H54 (cell line): ENCODE measurements at places on chromosomes 5 and 9.

- no peak for DNase-seq
These were observed 91.6 kb downstream of the ZNF462 start for GRCh38 chr9:106954558-106954957.

DNA sequence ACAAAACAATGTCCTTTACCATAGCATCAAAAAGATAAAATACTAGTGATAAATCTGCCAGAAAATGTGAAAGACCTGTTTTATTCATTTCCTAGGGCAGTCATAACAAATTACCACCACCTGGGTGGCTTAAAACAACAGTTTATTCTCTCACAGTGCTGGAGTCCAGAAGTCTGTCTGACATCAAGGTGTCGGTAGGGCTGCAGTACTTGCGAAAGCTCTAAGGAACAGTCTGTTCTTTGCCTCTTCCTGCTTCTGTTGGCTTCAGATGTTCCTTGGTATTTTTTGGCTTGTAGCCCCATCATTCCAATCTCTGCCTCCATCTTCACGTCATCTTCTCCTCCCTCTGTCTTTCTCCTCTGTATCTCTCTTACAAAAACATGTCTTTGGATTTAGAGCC lies 51.0 kb downstream of the PTPDC1 start:
- no peak for DNase-seq

DNA sequence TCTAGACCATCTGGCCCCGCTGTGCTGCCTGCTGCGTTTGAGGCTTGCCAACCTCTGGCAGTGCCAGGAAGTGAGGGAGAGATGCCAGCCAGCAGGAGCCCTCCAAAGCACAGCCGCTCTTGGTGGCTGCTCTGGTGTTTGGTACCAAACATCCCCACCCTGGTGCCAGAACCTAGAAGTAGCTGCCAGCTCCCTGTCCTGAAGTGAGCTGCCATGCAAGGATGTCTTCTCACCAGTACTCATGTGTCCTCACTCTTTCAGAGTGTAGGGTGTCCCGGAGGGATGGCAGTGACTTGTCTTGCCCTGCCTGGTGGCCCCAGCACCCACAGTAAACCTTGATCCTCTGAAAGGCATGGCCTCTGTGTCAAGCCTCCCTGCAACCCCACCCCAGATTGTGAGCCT lies 43.4 kb downstream of the AMBP start:
- DNase-seq = no peak

- no peak for DNase-seq
These were observed 16.9 kb downstream of the CARD19 start for GRCh38 chr9:93112864-93113389.

DNA sequence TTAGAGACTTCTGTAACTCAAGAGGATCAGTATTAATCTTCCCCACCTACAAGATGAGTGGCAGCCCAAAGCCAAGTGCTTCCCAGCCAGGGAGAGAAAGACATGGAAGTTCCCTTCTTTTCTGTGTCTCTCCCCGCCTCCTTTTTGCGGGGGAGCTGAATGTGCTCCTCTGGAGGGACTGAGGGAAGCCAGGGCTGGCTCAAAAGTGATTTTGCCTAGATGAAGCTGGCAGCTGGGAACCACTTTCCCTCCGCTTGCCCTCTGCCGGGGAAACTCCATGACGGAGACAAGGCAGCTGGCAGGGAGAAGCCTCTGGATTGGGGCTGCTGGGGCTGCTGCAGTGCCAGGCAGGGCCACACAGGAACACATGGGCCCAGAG lies 24.4 kb downstream of the EGR1 start:
- DNase-seq = no peak

DNA sequence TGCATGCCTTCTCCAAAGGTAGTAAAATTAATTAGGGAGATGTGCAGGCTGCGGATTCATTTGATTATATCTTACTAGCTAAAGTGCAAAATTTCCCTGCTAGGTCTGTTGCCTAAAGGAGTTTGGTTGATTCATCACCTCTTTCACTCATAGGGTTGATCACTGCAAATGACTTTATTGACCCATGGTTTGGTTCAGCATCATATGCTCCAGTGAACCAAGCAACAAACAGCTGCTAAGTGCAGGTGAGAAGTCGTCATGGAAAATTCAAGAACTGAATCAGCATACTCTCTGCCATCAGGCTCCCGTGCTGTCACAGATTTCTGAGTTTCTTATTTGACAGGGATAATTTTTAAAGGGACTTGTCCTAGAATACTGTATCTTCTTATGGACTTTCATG lies 571.8 kb upstream of the CDH18 start:
- DNase-seq = no peak

- peak; percentile 81 for DNase-seq
These were observed at the start of gene MSANTD3 for GRCh38 chr9:100426530-100427365. Gene MSANTD3, plus strand, starts transcription at chr9:100427143. Its CDS starts 14,796 bp downstream, at chr9:100441939.

DNA sequence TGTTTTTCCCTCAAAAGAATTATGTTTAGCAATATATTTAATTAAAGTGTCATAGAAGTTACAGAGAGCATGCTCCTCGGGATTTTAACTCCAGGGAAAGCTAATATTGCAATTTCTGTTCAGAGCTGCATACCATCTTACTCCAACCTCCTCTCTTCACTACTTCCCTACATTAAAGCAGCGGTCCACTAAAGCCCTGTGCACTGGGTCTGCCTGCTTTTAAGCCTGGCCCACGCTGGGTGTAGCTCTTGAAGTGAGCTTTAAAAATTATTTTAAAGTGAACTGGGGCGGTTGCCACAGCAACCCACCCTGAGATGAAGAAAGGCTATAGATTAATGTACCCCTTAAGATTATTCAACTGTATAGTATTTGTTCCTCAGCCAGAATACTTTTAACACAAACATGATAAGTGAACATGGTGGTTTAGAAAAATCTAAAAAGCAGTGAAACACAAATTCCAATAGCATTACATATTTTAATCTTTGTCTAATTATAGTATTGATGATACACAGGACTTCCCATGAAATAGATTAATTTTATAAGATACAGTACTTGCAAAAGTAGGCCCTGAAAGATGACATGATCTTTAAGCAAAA lies 3.9 kb upstream of the MEF2C start:
- DNase-seq = no peak
